Activated T-helper 17 cell treated with anti-CD3 and anti-CD28 coated beads, Interleukin-2, amount 50 U/mL, for 72 hours (primary cell): ENCODE measurements at places on chromosomes 5 and 9.
A peak's percentile ranks its signal among the peaks of the same experiment; 100 is the strongest.

DNA sequence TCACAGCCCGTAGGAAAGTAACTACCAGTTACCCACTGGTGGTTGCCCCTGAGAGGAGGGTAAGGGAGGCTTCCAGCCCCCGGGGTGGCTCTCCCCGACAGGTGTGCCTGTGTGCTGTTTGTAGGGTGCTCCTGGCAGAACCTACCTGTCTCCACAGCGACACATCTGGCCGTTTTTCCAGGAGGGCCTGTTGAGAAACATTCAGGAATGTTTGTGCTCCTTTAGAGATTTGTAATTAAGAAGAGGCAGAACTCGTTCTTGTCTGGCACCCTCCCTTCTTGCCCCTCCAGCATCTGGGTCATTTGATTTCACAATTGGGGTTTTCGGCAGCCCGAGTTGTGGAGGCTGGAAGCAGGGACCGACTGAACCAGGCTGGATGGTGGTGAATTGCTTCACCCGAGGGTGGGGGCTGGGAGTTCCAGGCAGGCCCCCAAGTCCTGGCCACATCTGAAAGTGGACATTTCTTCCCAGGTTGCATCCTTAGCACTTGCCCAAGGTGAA is 74.2 kb downstream of the WWC1 start:
- no peak for ATAC-seq
- H3K4me1 ChIP-seq = peaks cover 3% of the 10 kb centered on the region
- no peak overlapping the region for H3K4me3 ChIP-seq
- H3K27me3 ChIP-seq = no peaks in the 10 kb centered on the region

DNA sequence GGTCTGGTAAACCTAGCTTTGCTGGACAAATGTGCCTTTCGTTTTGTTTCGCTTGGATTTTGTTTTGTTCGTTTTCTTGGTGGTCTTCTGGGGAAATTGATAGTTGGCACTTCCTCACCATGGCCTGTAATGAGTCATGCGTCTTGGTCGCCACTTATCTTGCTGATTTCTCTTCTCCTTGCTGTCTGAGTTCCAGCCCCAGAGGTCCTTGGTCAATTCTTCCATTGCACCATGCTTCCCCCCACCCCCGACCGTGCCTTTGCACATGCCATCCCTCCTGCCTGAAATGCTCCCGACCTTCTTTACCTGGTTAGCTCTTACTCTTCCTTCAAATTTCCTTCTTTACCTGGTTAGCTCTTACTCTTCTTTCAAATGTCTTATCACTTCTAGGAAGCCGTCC is 168.7 kb upstream of the MSX2 start:
- no peaks in the 10 kb centered on the region for H3K27me3 ChIP-seq
- no peaks in the 10 kb centered on the region for H3K36me3 ChIP-seq
- H3K27ac ChIP-seq = no peak overlapping the region
- no peak overlapping the region for H3K4me3 ChIP-seq
- H3K4me1 ChIP-seq = no peaks in the 10 kb centered on the region
- no peak for ATAC-seq

- no peak overlapping the region for H3K27ac ChIP-seq
- H3K36me3 ChIP-seq = no peaks in the 10 kb centered on the region
- H3K4me1 ChIP-seq = no peaks in the 10 kb centered on the region
- no peak for ATAC-seq
- no peak overlapping the region for H3K4me3 ChIP-seq
- H3K27me3 ChIP-seq = no peaks in the 10 kb centered on the region
Observed at GRCh38 chr5:27026801-27027200, 11.6 kb downstream of the CDH9 start.

DNA sequence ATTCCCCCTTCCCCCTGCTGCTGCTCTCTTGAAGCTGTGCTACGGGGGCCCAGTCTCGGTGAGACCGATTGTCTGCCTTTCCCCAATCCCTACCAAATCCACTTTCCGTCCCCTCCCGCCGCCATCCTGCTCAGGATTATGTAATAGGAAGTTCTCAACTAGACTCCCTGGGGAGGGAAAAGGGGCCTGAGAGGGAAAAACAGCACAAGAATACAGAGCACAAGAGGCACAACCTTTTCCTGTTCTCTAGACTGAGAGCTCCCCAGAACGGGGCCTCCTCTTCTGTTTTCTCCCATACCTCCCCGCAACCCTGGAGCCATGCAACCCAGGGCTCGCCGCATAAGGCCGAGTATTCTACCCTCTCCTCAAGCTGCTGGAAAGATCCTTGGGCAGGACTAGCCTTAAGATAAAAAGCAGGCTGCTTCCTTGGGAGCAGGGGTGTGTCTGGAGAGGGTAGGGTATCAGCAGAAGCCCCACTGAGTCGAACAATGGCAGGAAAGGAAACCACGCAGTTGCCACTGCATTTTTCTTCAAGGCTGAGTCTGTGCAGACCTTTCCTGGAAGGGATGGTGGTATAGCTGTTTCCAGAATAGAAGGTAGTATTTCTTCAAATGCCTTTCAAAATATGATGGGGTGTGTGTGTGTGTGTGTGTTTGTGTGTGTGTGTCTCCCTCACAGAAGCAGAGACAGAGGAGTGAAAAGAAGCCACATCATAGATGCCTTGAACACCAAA is 12.9 kb downstream of the MYORG start:
- H3K36me3 ChIP-seq = no peaks in the 10 kb centered on the region
- no peak overlapping the region for H3K27ac ChIP-seq

DNA sequence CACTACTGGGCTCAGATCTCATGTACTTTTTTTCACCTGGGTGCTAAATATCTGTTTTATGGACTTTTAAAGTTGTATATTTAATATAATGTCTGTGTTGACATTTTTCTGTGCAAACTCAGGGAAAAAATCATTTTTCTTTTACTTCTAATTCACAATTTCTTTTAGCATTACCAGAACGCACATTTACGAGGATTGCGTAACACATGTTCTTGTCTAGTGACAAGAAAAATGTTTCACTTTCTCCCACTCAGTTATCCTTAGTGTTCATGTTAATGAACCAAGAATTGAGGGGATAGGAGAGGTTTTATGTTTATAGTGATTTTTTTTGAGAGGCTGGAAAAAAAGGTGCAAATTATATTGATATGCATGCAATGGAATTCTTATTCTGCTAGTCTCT is 86.3 kb upstream of the PJA2 start:
- peaks cover 11% of the 10 kb centered on the region for H3K27me3 ChIP-seq
- no peaks in the 10 kb centered on the region for H3K4me1 ChIP-seq
- no peak overlapping the region for H3K4me3 ChIP-seq

DNA sequence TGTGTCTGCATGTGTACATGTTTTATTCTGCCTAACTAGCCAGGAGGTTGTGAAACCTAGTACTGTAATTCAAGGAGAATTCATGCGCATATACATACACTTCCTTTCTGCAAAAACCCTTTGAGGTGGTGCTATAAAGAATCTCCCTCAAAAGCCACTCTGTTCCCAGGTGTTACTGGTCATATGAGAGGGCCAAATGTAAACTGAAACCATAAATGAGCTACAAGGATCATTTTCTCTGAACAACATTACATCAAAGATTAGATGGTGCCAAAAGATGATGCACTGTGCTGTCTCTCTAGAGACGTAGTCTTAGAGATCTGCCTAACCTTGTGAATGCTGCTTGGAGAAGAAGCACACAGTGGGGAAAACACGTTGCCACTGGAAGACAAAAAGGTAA is 15.7 kb downstream of the NREP start:
- peaks cover 14% of the 10 kb centered on the region for H3K27me3 ChIP-seq
- H3K4me1 ChIP-seq = no peaks in the 10 kb centered on the region
- no peak for ATAC-seq
- H3K4me3 ChIP-seq = no peak overlapping the region
- no peak overlapping the region for H3K27ac ChIP-seq

DNA sequence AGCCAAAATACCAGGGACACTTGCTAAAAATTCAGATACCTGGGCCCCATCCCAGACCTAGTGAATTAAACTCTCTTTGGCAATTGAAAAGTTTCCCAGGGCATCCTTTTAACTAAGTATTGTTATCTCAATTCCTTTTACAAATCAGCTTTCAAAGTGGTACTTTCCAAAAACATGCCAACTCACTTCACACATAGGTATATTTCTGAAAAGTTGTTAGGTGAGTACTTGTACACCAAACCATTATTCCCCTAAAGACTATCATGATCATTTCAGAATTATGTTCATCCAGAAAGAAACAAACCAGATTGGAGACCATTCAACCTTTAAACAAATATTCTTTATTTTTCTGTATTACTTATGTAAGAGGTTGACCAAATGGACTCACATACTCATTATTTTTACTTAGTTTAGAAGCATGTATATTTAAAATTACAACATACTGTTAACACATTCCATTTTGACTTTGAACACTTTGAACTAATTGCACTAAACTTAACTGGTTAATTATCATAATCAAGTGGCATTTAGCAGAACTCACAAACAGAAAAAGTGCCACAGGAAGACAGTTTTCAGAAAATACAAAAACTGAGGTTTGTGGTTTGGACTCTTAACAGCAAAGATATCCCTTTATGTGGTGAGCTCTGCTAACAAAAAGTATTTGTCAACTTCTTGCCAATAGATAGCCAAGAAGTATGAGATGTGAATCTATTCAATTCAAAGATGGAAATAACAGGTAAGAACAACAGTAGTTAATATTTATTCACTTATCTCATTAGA is 40.7 kb downstream of the KIAA0825 start:
- no peaks in the 10 kb centered on the region for H3K27me3 ChIP-seq
- peak; percentile 74 for ATAC-seq
- H3K27ac ChIP-seq = peak overlapping the region; percentile 32
- no peaks in the 10 kb centered on the region for H3K36me3 ChIP-seq
- peaks cover 32% of the 10 kb centered on the region for H3K4me1 ChIP-seq

- no peak for ATAC-seq
- no peaks in the 10 kb centered on the region for H3K4me1 ChIP-seq
- H3K27ac ChIP-seq = no peak overlapping the region
Observed at GRCh38 chr5:25688156-25688555, 1043.4 kb upstream of the CDH10 start.

- no peaks in the 10 kb centered on the region for H3K36me3 ChIP-seq
- H3K4me1 ChIP-seq = no peaks in the 10 kb centered on the region
- peaks cover 22% of the 10 kb centered on the region for H3K27me3 ChIP-seq
- H3K27ac ChIP-seq = no peak overlapping the region
- H3K4me3 ChIP-seq = no peak overlapping the region
- ATAC-seq = no peak
Observed at GRCh38 chr9:87324613-87325194, 173.0 kb upstream of the DAPK1 start.

- H3K27ac ChIP-seq = no peak overlapping the region
- no peaks in the 10 kb centered on the region for H3K36me3 ChIP-seq
- H3K4me3 ChIP-seq = no peak overlapping the region
- no peak for ATAC-seq
- H3K4me1 ChIP-seq = peaks cover 20% of the 10 kb centered on the region
Observed at GRCh38 chr9:129273941-129274684, 96.1 kb upstream of the IER5L start.

- no peaks in the 10 kb centered on the region for H3K27me3 ChIP-seq
- no peaks in the 10 kb centered on the region for H3K36me3 ChIP-seq
Observed at GRCh38 chr5:173789031-173789920, 98.9 kb upstream of the CPEB4 start.

DNA sequence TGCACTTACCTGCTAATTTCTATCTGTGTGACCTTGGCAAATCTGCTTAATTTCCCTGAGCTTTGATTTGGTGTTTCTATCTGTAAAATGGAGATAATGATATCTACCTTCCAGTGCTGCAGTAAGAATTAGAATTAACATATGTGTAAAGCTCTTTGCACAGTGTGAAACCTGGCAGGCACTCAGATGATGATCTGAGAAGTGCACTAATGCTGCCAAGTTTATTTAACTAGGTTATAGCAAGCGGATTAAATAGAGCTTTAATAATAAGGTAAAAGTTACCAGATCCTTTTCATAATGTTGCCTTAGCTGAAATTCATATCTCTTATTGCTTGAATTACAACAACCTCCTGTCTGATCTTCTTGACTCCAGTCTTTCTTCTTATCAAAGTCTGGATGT is 315.3 kb upstream of the CD180 start:
- H3K36me3 ChIP-seq = no peaks in the 10 kb centered on the region
- no peak overlapping the region for H3K4me3 ChIP-seq
- no peaks in the 10 kb centered on the region for H3K27me3 ChIP-seq
- no peak overlapping the region for H3K27ac ChIP-seq

DNA sequence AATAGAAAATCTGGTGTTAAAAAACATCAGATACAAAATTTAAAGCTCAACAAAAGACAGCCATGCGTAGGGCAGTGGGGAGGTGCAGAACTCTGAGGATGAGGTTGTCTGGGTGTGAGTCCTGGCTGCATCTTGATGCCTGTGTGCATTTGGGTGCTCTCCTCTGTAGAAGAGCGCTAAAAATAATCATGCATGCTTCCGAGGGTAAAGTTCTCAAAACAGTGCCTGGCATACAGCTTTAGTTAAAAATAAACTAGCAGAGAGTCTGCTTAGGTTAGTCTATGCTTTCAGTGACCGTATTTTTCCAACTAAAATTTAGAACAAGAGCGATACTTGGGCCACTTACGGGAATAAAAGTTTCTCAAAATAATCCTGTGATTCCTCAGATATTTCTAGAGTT is 55.5 kb upstream of the SPATA31C2 start:
- H3K4me3 ChIP-seq = no peak overlapping the region
- no peaks in the 10 kb centered on the region for H3K4me1 ChIP-seq
- ATAC-seq = no peak

DNA sequence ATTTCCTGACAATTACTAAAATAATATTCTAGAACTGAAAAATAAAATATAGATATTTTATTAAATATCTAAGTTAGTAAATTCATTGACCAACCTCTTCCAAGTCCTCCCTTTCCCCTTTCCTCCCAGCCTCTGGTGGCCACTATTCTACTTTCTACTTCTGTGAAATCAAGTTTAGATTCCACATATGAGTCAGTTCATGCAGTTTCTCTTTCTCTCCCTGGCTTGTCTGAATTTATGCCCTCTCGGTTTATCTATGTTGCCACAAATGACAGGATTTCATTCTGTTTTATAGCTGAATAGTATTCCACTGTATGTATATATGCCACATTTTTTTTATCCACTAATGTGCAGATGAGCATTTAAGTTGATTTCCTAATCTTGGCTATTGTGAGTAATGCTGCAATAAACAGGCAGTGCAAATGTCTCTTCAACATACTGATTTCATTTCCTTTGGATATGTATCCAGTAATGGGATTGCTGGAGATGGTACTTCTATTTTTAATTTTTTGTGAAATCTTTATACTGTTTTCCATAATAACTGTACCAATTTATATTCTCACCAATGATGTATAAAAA is 52.3 kb downstream of the WDR36 start:
- no peak overlapping the region for H3K27ac ChIP-seq
- peak; percentile 88 for ATAC-seq
- H3K27me3 ChIP-seq = peaks cover 3% of the 10 kb centered on the region
- peaks cover 8% of the 10 kb centered on the region for H3K4me1 ChIP-seq
- H3K36me3 ChIP-seq = no peaks in the 10 kb centered on the region

- peaks cover 41% of the 10 kb centered on the region for H3K36me3 ChIP-seq
- H3K27me3 ChIP-seq = no peaks in the 10 kb centered on the region
- H3K4me3 ChIP-seq = peak overlapping the region; percentile 81
Observed at GRCh38 chr5:140345919-140346347, 470 bp downstream of the HBEGF start.

GRCh38 chr5:98050583-98050982 is 722.9 kb upstream of the RGMB start:
- no peak overlapping the region for H3K4me3 ChIP-seq
- no peak for ATAC-seq
- no peaks in the 10 kb centered on the region for H3K27me3 ChIP-seq

GRCh38 chr5:61496446-61496845 is 164.4 kb downstream of the ZSWIM6 start:
- H3K4me1 ChIP-seq = no peaks in the 10 kb centered on the region
- H3K4me3 ChIP-seq = no peak overlapping the region
- no peak overlapping the region for H3K27ac ChIP-seq
- ATAC-seq = no peak

- peaks cover 33% of the 10 kb centered on the region for H3K36me3 ChIP-seq
- peak; percentile 84 for ATAC-seq
- no peaks in the 10 kb centered on the region for H3K27me3 ChIP-seq
- H3K4me1 ChIP-seq = no peaks in the 10 kb centered on the region
Observed at GRCh38 chr9:3240656-3241268, 285.0 kb downstream of the RFX3 start.
